ENCODE measurements at places on chromosomes 4 and X.

DNA sequence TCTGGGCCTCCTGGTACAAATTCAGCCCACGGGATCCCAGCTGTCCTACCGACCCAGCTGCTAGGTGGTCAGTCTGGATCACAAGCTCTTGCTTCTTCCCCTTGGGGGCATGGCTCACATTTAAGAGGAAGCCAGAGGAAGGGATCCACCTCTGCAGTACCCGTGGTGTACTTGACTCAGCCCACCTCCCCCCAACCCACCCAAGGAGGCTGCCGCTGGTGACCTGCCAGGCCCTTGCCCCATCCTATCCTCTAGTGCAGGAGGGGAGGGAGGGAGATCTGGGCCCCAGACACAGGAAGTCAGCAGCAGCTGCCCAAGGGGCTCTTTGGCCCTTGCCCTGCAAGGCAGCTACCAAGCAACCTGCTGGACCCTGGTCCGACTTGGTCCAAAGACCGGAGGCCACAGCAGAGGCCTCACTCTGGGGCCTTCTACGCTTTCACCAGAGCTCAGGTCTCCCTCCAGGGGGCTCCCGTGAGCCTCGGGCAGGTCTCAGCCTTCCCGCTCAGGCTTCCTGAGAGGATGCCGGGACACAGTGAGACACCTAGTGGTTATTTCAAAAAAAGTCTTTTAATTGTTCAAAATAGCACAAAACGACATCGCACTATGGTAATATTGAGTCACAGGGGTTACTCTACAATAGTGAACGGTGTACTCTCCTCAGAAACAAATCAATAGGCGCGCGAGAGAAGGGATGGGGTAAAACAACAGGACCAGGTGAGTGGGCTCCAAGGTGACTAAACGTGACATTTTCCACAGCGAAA is 2.7 kb upstream of the RENBP start:
- DNase-seq = peak; percentile 65

DNA sequence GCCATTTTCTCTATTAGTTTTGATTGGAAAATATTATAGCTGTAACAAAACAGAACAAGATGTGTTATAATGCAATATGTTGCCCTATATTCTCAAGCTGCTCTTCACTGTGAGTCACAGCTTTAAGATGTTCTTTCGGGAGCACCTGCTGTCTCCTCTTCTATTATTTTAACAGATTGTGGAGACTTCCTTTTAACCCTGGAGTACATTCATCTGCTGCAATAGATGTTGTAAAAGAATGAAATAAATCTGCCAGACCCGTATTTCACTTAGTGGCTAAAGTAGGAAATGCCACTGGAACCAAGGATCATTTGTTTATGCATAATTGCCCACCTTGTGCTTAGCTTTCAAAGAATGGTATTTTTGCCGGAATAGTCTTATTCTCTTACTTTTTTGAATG is 11.1 kb downstream of the LSM6 start:
- no peak for DNase-seq

GRCh38 chr4:72286185-72286584 is 254.4 kb downstream of the NPFFR2 start:
- DNase-seq = no peak

DNA sequence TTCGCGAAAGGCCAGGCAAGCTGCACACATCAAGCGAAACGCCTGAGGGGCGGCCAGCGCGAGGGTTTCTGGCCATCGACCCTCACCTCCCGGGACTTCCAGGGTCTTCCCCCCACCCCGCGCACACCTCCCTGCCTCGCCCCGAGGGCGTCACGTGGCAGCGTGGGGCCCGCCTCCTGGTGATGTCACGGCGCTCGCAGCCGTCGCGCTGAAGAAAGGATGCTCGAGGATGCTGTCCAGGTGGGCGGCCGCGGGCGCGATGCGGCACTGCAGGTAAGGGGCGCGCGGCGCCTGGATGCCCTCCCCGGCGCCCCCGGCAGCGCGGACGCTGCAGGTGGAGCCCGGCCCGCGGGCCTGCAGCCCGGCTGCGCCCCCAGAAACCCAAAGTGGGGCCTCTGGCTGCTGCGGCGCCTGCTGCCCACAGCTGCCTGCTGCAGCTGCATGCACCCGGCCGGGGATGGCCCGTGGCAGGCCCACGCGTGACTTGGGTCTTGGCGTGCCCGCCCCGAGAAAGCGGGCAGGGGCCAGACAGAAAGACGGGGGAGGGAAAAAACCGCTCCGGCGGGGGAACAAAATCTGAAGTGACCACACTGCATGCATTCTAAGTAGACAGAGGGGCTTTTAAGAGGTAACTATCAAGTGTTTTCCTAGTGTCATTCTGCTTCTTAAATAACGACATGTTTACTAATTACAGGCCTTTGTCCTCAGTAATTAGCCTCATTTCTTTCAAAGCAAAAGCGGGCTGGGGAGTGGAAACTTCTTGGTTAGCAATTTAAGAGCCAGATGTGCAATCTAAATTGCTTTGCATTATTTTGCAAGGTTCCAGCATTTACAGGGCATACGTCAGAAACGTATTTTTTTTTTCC is 1.7 kb downstream of the CLCN4 start:
- DNase-seq = no peak

GRCh38 chr4:145639186-145639698 is 20.1 kb downstream of the MMAA start:
- no peak for DNase-seq
